ENCODE measurements at places on chromosomes 3 and 15.

DNA sequence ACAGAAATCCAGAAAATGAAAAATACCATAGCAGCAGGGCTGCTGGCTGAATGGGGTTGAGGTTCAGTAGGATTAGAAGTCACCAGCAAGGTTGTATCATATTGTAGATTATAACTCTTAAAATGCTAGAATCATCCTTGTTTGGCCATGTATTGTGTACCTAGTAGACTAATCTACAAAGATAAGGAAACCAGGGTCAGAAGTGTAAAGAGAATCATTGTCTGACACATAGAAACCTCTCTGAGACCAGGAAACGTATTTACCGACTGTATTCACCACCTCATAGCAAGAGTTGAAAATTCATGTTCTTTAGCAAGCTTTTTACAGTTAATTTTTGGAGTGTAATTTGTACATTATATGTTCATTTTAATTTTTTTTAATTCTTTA lies 168.8 kb downstream of the ECT2 start:
- DNase-seq: no peak

GRCh38 chr3:157064402-157064801 lies 95.5 kb downstream of the CCNL1 start:
- DNase-seq: peak; percentile 75

DNA sequence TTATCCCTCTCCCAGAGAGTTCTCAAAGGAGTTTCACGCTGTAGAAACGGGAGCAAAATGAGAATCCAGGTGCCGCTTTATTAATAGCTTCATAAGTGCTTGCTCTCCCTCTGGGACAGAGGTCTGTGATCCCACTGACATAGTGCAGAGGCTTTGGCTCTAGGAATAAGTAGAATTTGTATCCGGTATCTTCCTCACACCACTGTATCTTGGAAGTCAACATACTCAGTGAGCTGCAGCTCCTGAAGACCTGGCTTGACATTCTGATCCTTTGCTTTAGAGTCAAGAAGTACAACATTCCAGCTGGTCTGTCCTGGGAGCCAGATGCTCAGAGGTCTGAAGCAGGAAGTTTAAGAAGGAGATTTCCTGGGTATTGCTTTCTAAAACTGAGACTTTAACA lies 323.0 kb downstream of the LPP start:
- DNase-seq: no peak

- peak; percentile 33 for DNase-seq
These were observed 3.1 kb downstream of the GP5 start for GRCh38 chr3:194395778-194396538.

GRCh38 chr3:36707623-36708409 lies 56.5 kb downstream of the DCLK3 start:
- peak; percentile 62 for DNase-seq

GRCh38 chr3:99896482-99896881 lies 78.8 kb downstream of the CMSS1 start:
- no peak for DNase-seq

- DNase-seq: no peak
These were observed 433.1 kb upstream of the RBMS3 start for GRCh38 chr3:28847736-28848135.

- DNase-seq: no peak
These were observed 142.8 kb downstream of the NTRK3 start for GRCh38 chr15:88113613-88114308.

DNA sequence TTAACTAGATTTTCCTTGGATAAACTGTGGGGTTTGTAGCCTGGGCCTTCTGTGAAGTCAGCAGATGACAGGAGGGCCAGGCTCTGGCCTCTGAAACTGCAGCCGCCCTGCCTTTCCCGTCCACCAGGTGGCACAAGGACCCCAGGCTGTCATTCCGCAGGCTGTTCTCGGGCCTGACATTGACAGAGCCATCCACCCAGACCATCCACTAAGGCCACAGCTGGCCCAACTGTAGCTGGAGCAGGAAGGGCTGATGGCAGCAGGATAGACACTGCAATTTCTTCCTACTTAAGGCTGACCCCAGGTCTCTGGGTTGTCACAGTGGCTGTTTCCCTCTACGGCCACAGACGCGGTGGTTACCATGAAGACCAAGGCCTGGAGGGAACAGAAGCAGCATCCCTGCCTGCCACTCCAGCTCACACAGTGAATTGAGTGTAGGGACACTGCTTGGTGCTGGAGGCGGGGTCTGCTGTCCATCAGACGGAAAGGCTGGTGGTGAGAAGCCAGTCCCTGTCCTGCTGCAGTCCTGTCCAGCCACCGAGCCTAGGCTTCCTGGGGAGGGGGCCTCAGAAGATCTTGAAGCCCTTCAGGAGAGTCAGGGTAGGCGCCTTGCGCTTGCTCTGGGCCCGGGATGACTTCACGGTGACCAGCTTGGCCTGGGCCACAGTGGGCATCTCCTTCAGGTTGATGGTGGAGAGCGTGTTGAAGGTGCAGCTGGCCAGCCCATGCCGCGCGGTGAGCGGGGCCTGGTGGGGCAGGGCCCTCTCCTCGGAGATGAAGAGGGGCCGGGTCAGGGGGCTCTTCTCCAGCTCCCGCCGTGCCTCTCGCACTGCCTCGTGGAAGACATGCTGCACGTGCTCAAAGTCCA lies 9.4 kb downstream of the SLC51B start:
- DNase-seq: peak; percentile 76

DNA sequence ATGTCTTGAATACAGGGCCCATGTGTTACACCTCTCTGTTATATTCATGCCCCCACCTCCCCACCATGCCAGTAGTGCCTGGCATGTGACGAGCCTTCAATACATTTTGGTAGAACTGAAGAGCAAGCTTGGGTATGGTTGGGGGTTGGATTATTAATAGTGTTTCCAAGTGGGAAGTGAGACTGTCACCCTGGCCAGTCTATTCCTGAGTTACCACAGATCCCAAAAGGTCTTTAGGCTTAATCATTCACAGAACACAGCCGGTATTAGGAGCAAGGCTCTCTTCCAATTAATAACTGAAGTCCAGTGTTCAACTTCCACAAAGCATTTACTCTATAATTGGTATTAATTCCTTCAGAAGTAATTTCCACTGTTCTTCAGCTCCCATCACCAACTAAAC lies 231.9 kb upstream of the LRTM1 start:
- no peak for DNase-seq

GRCh38 chr3:72862314-72863090 lies 14.3 kb upstream of the SHQ1 start:
- no peak for DNase-seq

GRCh38 chr3:79027593-79027992 lies 740.2 kb downstream of the ROBO1 start:
- no peak for DNase-seq

- no peak for DNase-seq
These were observed 18.4 kb downstream of the FLNB start for GRCh38 chr3:58026598-58026997.

- DNase-seq: no peak
These were observed 275.9 kb upstream of the TPM1 start for GRCh38 chr15:62766599-62766998.

GRCh38 chr3:172065527-172065926 lies 26.1 kb downstream of the FNDC3B start:
- DNase-seq: no peak

- DNase-seq: peak; percentile 85
These were observed 23.0 kb downstream of the CMTM7 start for GRCh38 chr3:32414522-32415202.

GRCh38 chr3:155350571-155350970 lies 57.1 kb upstream of the STRIT1 start:
- peak; percentile 41 for DNase-seq

- DNase-seq: no peak
These were observed 174.6 kb downstream of the ALDH1A2 start for GRCh38 chr15:57890878-57891277.

- DNase-seq: no peak
These were observed 120.9 kb downstream of the ZMAT3 start for GRCh38 chr3:178950676-178951075.

GRCh38 chr15:67777773-67778172 lies 47.5 kb upstream of the SKOR1 start:
- no peak for DNase-seq

DNA sequence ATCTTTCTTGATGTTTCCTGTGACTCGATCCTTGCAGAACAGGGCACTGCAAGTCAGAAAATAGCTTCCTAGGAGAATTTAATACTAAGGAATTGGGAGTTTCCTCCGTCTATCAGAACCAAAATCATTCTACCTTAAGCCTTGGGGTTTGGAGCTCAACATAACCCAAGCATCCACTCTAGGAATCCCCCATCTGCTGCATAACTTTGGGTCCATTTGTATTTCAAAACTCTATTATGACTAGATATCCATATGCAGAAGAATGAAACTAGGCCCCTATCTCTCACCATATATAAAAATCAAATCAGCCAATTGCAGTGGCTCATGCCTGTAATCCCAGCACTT lies 61.7 kb upstream of the AKAP13 start:
- no peak for DNase-seq

DNA sequence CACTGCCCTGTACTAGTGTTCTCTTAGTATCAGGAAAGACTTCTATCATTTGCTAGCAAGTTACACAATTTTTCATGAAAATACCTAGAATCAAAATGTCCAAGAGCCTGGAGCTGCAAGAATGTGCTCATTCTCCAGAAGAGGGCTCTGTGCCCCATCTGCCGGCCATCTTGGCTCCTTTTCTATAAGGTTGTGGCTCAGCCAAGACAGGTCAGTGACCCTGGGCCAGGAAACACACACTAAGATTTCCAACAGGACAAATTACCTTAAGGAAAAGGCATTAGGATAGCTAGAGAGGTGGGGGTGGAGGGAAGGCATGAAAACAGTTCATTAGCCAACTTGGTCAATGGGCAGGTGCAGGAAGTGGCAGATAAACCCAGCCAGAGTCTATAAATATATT lies 20.7 kb downstream of the TIMP4 start:
- peak; percentile 37 for DNase-seq

DNA sequence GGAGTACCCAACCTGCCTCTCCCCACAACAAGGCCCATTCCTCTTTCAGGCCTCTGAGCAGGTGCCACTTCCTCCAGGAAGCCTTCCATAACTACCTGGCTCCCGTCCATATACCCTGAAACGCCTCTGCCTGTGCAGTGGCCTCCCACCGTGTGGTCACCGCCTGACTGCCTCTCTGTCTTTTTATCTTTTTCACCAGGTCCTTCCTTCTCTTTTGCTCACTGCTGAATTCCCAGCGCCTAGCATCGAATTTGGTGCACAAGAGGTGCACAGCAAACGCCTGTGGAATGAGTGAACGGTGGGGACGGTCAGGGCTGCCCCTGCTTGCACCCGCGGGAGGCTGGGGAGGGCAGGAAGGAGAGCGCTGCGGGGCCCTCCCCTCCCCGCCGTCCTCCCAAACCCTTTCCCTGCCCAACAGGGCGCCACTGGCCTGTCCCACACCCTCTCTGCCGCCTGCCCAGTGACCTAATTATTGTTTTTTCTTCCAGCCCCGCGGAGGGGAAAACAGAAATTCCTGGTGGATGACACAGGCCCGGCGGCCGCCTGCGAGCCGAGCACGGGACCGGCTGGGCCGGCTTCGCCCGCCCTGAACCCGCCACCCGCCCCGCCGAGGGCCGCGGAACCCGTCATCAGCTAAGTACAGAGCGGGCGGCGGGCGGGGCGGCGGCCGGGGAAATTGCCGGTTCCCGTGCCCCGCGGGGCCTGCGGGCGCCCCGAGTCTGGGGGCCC lies 140.1 kb downstream of the SMAD6 start:
- peak; percentile 88 for DNase-seq

GRCh38 chr3:11665331-11665730 lies 21.6 kb upstream of the VGLL4 start:
- no peak for DNase-seq

DNA sequence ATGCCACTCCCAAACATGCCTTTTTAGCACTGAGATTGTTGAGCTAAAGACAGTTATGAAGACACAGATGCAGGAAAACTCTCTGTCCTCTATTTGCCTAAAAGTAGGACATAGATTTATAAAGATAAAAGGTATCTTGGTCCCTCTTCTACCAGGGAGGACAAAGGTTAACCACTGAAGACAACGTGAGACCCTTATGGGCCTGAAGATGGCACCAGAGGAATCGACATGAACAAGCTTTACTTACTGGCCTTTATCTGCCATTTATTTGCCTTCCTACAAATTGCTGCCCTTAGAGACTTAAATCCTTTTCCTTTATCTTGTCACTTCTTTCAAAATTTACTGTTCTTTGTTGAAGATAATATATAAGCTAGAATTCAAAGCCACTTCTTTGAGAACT lies 109.7 kb upstream of the FAM3D start:
- DNase-seq: no peak

DNA sequence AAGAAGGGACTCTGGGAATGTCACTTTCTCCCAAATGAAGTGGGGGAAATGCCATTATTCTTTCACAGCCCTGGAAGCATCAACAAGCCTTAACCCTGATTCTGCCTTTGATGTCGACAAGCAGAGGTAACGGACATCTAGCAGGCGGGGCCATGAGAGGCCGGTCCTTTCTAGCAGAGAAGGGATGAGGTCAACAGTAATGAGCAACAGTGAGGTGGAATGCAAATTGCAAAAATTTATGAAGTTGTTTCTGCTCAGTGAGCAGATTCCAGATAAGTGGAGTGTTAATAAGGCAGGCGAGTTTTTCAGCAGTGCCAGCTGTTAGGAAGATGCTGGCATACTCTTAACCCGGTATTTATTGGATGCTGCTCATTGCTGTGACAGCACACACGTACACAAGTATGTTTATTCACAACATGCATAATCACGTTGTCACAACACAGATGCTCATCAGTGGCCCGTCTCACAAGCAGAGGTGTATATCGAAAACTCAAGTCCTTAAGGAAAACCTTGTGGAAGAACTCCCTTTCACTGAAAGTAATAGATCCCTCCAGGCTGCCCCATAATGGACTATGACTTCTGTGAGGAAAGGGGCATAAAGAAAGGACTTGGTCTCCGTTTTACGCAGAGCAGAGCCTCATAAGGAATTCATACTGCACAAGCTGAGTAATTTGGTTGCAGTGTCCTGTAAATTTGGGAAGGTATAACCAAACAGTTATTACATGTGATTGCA lies 329.0 kb downstream of the IGSF11 start:
- no peak for DNase-seq

DNA sequence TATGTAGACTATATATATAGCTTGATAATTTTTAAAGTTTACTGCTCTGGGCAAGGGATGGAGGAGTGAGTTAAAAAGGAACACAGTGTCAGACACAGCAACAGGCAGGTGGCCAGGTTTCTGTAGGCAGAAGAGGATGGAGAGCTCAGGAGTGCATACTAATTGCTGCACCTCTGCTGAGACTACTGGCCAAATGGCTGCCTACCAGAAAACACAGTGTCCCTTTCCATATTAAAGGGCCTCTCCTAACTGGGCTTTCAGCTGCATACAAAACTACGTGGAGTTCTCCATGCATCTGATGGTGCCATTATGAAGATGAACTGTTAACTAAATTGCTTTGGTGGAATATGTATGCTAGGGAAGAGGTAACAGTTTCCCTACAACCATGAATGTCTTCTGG lies 1.8 kb downstream of the ATP13A4 start:
- DNase-seq: no peak

DNA sequence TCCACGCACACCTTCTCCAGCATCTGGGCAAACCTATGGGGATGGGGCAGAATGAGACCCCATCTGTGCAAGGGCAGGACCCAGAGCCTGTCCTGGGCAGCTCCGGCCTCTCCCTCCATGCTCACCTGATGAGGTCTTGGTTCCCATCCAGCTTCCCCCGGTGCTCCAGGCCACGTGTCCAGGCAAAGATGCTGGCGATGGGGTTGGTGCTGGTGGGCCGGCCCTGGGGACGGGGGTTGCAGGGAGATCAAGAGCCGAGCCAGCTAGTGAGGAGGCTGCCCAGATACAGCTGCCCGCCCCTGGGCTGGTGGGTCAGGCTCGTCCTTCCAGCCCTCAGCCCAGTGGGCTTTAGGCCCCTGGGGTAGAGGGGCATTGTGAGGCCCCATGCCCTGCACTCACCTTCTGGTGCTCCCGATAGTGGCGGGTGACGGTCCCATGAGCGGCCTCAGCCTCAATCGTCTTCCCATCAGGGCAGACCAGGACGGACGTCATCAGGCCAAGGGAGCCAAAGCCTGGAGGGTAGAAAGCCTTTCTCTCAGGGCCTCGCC lies 17.3 kb downstream of the IDH2 start:
- no peak for DNase-seq
